ENCODE measurements at places on chromosomes 12 and 14.

DNA sequence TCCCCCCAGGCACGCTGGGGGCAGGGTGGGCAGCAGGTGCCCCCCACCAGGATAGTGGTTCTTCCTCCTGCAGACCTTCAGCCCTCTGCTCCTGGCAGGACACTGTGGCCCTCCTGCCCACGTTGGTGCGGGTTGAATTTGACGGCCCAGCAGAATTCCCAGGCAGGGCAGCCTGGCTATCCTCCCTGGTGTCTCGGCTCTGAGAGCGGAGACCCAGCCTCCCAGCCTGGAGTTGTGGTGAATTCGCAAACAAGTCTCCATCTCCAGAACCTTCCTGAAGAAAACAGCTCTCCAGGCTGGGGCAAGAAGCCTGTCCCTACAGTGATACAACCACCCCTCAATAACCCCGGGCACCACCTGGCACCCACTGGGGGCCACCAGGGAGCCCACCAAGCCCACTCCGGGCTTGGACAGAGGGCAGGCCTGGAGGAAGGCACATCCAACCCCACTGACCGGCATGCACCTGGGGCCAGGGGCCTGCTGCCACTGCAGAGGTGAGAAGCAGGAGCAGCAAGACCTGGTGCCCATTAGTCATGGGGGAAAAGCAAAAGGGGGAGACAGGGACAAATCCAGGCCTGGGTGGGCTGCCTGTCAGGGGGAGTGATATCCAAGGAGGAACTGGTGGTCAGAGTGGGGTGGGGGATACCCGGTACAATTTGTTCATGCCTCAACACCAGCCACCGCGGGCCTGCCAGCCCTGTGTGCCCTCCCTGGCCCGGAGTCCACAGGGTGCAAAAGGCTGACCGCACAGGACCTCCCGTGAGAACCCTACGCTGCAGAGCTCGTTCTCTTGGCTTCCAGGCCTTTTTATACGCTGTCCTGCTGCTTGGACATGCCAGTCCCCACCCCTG lies 3.6 kb downstream of the ANKRD9 start:
- no peak for DNase-seq

DNA sequence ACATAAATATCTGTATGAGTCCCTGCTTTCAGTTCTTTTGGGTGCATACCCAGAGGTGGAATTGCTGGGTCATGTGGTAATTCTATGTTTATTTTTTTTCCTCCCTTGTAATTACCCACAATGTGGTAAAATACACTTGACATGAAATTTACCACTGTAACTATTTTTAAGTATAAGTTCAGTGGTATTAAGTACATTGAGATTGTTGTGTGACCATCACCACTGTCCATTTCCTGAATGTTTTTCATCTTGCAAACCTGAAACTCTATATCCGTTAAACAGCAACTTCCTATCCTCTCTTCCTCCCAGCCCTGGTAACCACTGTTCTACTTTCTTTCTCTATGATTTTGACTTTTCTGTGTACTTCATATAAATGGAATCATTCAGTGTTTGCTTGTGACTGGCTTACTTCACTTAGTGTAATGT lies 51.4 kb downstream of the BORCS5 start:
- DNase-seq = no peak

DNA sequence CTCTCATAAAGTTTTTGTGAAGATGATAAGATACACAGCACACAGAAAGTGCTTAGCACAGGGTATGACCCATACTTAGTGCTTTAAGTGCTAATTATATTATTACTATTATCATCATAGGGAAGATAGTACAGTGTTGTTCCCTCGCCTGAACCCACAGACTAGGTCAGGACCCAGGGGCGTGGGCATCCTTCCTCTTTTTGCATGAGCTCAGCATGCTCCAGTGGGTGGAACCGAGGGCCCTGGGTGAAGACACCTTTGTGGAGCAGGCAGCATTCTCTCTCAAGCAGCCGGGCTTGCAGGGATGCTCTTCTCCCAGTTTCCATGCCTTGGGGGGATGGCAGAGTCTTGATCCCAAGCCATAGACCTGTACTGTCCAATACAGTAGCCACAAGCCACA lies 34.8 kb downstream of the CRACR2A start:
- DNase-seq = no peak

DNA sequence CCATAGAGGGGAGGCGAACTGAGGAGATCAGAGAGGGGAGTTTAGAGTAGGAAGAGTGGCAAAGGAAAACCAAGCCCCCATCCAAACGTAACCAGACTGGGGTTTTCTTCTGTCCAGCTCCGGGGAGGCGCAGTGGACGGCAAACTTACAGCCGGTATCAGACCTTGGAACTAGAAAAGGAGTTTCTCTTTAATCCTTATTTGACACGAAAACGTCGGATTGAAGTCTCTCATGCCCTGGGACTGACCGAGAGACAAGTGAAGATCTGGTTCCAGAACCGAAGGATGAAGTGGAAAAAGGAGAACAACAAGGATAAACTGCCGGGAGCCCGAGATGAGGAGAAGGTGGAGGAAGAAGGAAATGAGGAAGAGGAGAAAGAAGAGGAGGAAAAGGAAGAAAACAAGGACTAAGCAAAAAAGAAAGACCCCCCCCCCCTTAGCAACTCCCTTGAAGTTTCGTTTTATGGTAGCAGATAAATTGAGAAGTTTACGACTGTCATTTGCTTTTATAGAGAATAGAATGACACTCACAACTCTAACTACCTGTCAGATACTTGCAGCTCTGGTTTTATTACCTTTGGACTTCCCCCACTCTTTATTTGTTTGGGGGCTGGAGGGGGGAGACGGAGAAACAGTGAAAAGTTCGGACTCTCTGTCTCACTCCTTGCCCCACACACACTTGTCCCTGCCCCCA lies 2.3 kb downstream of the HOXC8 start:
- no peak for DNase-seq

DNA sequence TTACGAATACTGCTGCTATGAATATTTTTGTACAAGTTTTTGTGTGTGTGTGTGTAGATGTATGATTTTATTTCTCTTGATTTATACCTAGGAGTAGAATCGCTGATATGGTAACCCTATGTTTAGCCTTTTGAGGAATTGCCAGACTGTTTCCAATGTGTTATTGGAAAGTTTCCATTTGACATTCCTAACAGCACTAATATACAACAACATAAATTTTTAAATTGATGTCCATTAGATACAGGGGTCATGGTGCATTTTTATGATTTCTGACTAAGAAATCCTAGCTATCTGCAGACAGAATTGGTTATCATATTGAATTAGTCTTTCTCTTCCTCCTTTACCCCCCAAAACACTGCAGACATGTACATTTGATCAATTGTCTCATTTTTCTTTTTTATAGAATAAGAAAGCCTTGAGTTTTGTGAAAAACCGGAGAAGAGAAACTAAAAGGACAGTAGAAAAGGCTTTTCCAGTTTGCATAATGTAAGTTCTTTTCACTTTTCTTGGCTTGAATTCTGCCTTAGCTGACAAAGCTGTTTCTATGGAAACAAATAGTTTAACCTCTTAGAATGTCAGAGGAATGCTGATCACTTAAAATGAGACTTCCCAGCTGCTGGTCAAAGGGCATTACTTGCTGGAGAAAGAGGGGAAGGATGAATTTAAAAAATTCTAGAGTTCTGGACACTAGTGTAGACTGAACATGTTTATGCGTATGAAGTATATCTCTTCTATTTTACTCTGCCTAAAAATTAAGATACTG lies 28.2 kb downstream of the PALS1 start:
- no peak for DNase-seq

Data from NCI-H69 (cell line).